Osteoblast (primary cell): ENCODE measurements at places on chromosomes 16 and 17. TPM values are rescaled to one million over a fixed set of nuclear protein-coding genes. Genes with fewer than 3 reads are reported as not detected.

SPEM2 gene
- not detected in 2 replicates for total RNA-seq

TBC1D3 gene
- total RNA-seq, result not detected in 2 replicates

SPNS2 gene
- under 0.01 TPM in 2 replicates for total RNA-seq

CCDC43 gene
- total RNA-seq, result 32.1 and 36.6 TPM in 2 replicates

GCGR gene
- total RNA-seq, result under 0.01 TPM in 1 of 2 replicates, not detected in the other

IL17C gene
- total RNA-seq, result under 0.01 and 0.29 TPM in 2 replicates

TSC2 gene
- total RNA-seq, result 73.1 and 78.9 TPM in 2 replicates

EFCAB13 gene
- 5.3 and 6.9 TPM in 2 replicates for total RNA-seq

P2RX1 gene
- total RNA-seq, result under 0.01 TPM in 1 of 2 replicates, not detected in the other

KCNH4 gene
- not detected in 2 replicates for total RNA-seq

NKD1 gene
- total RNA-seq, result under 0.01 TPM in 2 replicates

NUPR1 gene
- total RNA-seq, result 27.9 and 31.5 TPM in 2 replicates

HASPIN gene
- total RNA-seq, result 1.4 and 1.5 TPM in 2 replicates

TPSG1 gene
- total RNA-seq, result not detected in 2 replicates

GNAO1 gene
- total RNA-seq, result under 0.01 TPM in 1 of 2 replicates, not detected in the other

SEZ6 gene
- total RNA-seq, result not detected in 2 replicates

SYNGR3 gene
- total RNA-seq, result under 0.01 and 0.59 TPM in 2 replicates

PRSS27 gene
- 1.5 and 2.5 TPM in 2 replicates for total RNA-seq

TEX19 gene
- total RNA-seq, result under 0.01 and 0.29 TPM in 2 replicates

SYNGR2 gene
- total RNA-seq, result 1.5 and 3.3 TPM in 2 replicates

DPEP3 gene
- total RNA-seq, result not detected in 2 replicates

CPHXL gene
- total RNA-seq, result not detected in 2 replicates

FUS gene
- 24.2 and 30.4 TPM in 2 replicates for total RNA-seq

IQCK gene
- 8.7 and 9.4 TPM in 2 replicates for total RNA-seq

PMFBP1 gene
- total RNA-seq, result under 0.01 and 0.59 TPM in 2 replicates

IL4R gene
- 28.0 and 32.9 TPM in 2 replicates for total RNA-seq

KRT31 gene
- total RNA-seq, result not detected in 2 replicates

TAT gene
- total RNA-seq, result under 0.01 TPM in 1 of 2 replicates, not detected in the other

ATF7IP2 gene
- total RNA-seq, result 8.0 and 11.2 TPM in 2 replicates

ABCC11 gene
- total RNA-seq, result under 0.01 and 0.29 TPM in 2 replicates

ADGRG3 gene
- total RNA-seq, result not detected in 2 replicates

PITPNM3 gene
- 1.8 TPM in 2 replicates for total RNA-seq

RPL27 gene
- 878 and 1,256 TPM in 2 replicates for total RNA-seq

SKAP1 gene
- total RNA-seq, result not detected in 2 replicates

AGRP gene
- total RNA-seq, result not detected in 2 replicates

COL1A1 gene
- 6,718 and 8,987 TPM in 2 replicates for total RNA-seq

GAST gene
- total RNA-seq, result not detected in 2 replicates

C16orf46 gene
- 0.59 and 2.2 TPM in 2 replicates for total RNA-seq

TMEM220 gene
- 3.2 and 3.3 TPM in 2 replicates for total RNA-seq

BORCS6 gene
- total RNA-seq, result 9.4 and 11.5 TPM in 2 replicates

MGAT5B gene
- 0.36 and 0.59 TPM in 2 replicates for total RNA-seq

MON1B gene
- 18.0 and 19.5 TPM in 2 replicates for total RNA-seq

KRTAP1-5 gene
- 25.0 and 31.8 TPM in 2 replicates for total RNA-seq

ARL4D gene
- total RNA-seq, result 12.1 and 18.8 TPM in 2 replicates

CDRT15 gene
- total RNA-seq, result not detected in 2 replicates

KCNJ18 gene
- total RNA-seq, result not detected in 2 replicates

DYNLRB2 gene
- total RNA-seq, result 0.29 TPM in 1 of 2 replicates, not detected in the other

SEZ6L2 gene
- 1.5 and 2.9 TPM in 2 replicates for total RNA-seq

C1QL1 gene
- under 0.01 TPM in 1 of 2 replicates, not detected in the other for total RNA-seq

CDH8 gene
- total RNA-seq, result under 0.01 TPM in 1 of 2 replicates, not detected in the other

PRSS21 gene
- total RNA-seq, result not detected in 2 replicates

RAMP2 gene
- total RNA-seq, result not detected in 2 replicates

CYB561 gene
- 32.2 and 33.6 TPM in 2 replicates for total RNA-seq

CES2 gene
- total RNA-seq, result 38.6 and 42.3 TPM in 2 replicates

GPR179 gene
- total RNA-seq, result not detected in 2 replicates
